ENCODE measurements at places on chromosomes 6 and 20. TPM values are rescaled to one million over a fixed set of nuclear protein-coding genes. Genes with fewer than 3 reads are reported as not detected.
A peak's percentile ranks its signal among the peaks of the same experiment; 100 is the strongest.

Gene TMEM239
- total RNA-seq: under 0.01 TPM

Gene C20orf141
- total RNA-seq: not detected

Gene CEP57L1
- 26.7 TPM for total RNA-seq

DNA sequence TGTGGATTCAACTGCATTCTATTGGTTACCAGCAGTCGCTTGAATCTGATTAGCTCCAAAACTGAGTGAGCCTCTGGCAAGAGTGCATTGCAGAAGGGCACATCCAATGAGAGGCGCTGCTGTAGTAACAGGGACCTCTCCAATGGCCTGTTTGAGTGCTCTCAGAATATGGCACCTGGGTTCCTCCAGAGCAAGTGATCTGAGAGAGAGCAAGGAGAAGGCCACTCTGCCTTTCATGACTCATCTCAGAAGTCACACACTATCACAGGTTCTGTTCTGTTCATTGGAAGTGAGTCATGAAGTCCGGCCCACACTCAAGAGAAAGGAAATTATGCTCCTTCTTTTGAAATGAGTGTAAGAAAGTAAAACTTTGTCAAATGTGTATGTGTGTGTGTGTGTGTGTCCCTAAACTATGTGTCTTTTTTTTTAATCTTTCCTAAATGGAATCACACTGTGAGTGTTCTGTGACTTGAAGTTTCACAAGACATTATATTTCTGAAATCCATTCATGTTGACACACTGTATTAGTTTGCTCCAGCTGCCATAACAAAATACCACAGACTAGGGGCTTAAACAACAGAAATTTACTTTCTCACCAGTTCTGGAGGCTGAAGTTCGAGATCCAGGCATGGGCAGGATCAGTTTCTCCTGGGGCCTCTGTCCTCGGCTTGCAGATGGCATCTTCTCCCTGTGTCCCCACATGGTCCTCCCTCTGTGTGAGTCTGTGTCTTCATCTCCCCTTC is 138.3 kb upstream of the CDYL start:
- DNase-seq: peak; percentile 69

Gene OR12D3
- not detected for total RNA-seq

DNA sequence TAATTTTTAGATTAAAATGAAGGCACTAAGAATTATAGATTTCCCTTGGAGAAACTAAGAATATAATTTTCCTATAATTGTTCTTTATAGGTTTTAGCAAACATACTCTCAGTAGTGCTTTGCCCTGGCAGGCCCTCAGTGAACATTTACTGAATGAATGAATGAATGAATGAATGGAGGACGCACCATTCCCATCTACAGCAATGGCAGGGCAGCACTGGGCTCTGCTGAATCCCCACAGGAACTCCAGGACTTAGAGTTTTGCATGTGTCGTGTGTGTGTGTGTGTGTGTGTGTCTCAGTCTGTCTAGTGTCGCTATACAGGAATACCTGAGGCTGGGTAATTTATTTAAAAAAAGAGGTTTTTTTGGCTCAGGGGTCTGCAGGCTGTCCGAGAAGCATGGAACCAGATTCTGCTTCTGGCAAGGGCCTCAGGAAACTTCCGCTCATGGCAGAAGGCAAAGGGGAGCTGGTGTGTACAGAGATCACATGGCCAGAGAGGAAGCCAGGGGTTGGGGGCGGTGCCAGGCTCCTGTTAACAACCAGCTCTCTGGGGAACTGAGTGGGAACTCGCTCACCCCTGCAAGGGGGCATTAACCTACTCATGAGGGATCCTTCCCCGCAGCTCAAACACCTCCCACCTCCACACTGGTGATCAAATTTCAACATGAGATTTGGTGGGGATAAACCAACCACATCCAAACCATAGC is 20.1 kb downstream of the RNASET2 start:
- no peak for DNase-seq

Gene PRICKLE4
- 0.26 TPM for total RNA-seq

Gene HDGFL1
- total RNA-seq: not detected

Gene GTSF1L
- not detected for total RNA-seq

GRCh38 chr6:24774696-24775519 is at the start of gene GMNN:
TSS of gene GMNN (plus strand) at chr6:24774937. CDS start at chr6:24777247, 2,310 bp downstream.
- peak; percentile 88 for DNase-seq

GRCh38 chr6:137957471-137957870 is 90.4 kb downstream of the TNFAIP3 start:
- DNase-seq: no peak

DNA sequence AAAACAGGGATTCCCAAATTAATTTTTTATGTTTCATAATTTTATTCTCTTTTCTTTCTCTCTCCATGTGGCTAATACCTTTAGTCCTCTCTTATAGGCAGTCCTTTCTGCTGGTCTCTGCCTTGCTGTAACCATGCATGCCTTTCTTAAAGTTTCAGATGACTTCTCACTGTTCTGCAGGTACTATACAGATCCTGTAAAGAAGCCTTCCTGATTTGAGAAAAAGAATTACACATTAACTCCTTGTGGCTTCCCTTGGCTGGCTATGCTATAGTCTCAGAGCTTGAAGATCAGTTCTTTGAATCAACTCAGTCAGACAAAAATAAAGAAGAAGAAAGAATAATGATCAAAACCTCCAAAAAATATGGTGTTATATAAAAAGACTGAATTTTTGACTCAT is 7.3 kb upstream of the GPR63 start:
- DNase-seq: no peak

DNA sequence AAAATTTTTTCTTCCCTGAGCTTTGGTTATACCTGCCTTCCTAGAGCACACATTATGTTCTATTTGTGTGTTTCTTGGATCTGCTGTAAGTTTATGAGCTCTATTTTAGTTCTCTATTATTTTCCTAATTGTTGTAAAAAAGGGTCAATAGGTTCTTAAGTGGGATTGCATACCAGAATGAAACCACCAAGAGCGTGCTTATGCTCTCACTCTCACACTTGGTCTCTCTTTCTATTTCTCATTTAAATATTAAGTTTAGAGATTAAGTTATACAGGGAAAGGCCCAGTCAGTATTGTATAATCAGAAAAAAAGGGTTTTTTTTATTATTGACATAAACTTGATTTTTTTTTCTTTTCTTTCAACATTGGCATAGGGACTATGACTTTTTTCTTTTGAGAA is 96.8 kb downstream of the RIMS1 start:
- no peak for DNase-seq

Gene PGC
- not detected for total RNA-seq

DNA sequence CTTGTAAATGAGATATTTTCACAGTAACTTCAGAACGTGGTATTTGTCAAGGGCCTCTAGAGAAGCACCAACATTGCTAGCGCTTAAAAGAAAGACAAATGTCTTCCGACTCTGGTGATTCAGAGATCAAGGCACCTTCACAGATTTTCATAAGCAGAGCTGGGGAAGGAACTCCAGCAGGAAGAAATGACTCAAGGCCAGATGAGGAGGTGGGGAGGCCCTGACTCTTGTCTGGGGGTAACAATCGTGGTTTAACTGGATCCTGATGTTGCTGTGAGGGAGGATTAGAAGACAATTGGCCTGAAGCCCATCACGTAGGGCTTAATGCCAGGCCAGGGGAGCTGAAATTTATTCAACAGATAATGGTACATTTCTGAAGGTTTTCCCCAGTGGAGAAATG is 122.9 kb upstream of the QKI start:
- no peak for DNase-seq

- peak; percentile 14 for DNase-seq
These were observed 143.0 kb downstream of the FIG4 start for GRCh38 chr6:109834131-109834530.

Gene PTCHD4
- 5.8 TPM for total RNA-seq

Gene KIF6
- 0.83 TPM for total RNA-seq

Gene PPP1R16B
- under 0.01 TPM for total RNA-seq

Gene CLPSL1
- not detected for total RNA-seq

GRCh38 chr20:49811825-49812506 is 662 bp upstream of the SLC9A8 start:
- peak; percentile 26 for DNase-seq

DNA sequence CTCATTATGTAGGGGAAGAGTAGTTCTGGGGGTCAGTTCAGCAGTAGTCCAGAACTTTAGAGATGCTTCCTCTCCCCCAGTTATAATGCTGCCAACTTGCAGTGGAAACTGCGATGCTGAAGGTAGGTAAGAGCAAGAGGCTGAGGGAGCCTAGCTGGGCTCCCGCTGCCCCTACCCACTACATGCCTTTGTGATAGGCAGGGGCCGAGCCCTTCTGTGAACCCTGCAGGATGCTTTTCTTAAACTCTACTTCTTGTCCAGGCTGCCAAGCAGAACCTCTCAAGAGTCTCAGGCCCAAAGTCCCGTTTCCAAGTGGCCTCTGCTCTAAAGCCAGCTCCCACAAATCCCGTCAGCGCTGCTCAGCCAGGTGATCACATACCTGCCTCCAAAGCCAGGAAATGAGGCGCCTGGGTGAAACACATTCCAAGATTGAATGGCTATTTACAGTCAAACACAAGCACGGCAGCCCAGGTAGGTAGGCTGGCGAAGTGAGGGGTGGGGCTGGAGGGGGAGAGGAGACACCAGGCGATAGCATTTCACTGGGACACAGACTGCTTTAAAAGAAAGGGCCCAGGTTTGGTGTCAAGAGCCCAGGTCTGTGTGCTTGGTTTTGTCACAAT is 150.7 kb downstream of the CD24 start:
- no peak for DNase-seq

Gene PRR18
- not detected for total RNA-seq

GRCh38 chr6:49668083-49668511 is 31.5 kb upstream of the RHAG start:
- no peak for DNase-seq

Gene RUNX2
- total RNA-seq: 2.1 TPM

GRCh38 chr6:43877463-43878126 is 107.6 kb downstream of the VEGFA start:
- DNase-seq: no peak

DNA sequence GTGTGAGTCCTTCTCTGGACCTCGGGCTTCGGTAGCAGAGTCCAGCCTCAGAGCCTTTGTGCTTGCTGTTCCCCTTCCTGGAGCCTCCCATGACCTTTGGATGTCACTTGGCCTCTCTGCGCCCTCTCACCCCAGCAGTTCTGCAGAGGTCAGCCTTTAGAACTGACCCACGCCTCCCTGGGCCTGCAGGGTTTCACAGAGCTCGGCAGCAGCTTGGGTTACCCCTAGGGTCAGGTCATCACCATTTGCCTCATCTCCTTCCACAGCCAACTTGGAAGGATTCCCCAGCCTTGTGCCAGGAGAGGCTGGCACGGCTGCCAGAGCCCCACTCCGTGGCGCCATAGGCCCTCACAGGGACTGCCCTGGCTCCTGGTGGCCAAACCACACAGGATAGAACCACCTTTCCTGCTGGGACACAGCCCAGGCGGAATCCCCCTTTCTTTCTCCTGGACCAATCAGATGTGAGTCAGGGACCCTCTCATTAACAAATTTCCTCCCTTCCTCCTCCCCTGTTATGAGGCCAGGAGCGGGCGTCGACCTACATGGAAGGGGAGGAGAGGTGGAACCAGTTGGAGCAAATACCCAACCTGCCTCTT is 13.9 kb upstream of the SIRPA start:
- no peak for DNase-seq

Gene ZNF311
- 3.6 TPM for total RNA-seq

Gene DNAH8
- under 0.01 TPM for total RNA-seq

DNA sequence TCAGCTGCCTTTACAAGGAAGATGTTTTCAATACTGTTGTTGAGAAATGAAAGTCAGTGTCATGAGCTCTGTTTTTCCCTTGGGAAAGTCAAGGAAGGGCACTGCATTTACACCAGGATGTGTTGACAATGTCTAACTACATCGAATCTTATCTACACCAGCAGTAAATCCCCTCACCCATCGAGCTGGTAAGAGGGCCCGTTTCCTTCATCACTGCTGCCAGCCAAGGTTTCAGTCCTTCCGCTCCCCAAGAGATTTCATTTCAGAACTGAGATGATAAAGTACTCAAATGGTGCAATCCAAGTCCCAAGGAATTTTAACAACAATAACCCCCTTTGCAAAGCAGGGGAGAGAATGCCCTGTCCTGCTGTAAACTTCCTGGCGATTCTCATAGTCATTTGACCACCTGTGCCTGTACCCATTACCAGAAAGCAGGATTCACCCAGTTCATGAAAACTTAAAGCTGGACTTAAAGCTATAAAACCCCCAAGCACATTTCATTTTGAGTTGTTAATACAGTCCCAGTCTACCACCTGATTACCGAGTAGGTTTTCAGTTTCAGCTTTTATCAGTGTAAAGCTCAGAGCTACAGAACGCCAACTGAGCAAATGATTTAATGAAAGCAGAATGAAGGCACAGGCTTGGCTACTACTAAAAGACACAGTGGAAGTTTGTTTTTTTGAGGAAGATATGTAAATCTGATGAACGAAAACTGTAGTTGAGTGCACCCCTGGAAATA is 122.5 kb upstream of the TAB2 start:
- DNase-seq: no peak

Gene IDH3B
- total RNA-seq: 77.0 TPM

DNA sequence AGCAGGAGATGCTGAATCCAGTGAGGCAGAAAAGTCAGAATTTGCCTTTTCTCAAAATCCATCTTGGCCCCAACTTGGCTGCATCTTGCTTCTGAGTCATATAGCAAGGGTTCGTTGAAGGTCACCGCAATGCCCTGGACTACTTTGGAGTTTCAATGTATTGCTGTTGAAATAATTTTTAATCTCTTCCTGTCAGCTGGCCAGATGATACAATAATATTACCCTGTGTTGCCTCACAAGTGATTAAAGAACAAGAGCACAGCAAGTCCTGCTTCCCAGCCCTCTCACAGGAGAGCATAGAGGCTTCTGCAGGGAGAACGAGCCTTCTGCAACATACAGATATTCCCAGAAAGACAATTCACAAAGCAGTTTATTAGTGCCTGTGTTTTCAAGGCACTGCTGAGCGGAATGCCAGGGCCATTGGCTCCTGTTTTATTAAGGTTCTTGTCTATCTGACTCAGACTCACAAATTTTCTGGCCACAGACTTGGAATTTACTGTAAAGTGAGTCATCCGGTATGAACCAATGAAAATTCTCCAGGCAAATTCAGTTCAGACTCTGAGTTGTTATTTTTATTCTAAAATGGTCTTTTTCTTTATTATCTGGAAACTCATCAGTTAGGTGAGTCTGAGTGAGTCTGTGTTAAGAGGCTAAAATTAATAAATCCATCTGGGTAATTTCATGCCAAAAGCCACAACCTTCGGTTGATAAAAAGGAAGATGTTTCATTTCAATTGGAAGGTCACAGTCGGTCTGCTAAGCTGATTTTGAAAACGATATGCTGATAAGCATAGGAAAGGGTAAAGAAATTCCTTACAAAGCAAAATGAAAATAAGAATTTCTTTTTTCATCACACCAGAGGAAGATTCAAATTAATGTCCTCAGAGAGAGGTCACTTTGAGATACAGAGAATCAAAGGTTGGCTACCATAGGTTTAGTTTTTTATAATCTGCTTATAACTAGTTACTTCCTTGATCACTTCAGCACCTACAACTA is 289.4 kb upstream of the STXBP5 start:
- peak; percentile 99 for DNase-seq

All from fibroblast of lung (primary cell).